ENCODE measurements at places on chromosomes 11 and 22.
A peak's percentile ranks its signal among the peaks of the same experiment; 100 is the strongest.

DNA sequence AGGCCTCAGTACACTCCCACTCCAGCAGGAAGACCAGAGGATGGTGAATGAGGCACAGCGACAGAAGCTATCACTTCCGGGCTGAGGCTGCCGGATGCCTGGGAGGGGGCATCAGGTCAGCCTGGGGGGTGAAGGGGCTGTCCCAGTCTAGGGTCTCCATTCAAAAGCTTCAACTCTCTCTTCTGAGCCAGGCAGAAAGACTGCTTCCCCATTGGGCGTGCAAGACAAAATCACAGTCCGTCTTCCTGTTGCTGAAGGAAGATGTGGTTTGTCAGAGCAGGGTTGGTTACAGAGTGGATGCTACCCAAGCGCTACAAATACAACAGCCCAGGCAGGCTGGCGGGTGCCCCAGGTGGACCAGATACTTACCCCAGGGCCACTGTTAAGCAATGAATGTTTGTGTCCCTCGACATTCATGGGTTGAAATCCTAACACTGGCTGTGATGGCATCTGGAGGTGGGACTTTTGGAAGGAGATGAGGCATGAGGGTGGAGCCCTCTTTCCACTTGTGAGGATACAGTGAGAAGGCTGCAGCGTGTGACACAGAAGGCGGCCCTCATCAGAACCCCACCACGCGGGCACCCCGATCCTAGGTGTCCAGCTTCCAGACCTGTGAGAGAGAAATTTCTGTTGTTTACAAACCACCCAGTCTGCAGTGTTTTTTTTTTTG is 12.0 kb downstream of the UPK3A start:
- DNase-seq, result no peak

DNA sequence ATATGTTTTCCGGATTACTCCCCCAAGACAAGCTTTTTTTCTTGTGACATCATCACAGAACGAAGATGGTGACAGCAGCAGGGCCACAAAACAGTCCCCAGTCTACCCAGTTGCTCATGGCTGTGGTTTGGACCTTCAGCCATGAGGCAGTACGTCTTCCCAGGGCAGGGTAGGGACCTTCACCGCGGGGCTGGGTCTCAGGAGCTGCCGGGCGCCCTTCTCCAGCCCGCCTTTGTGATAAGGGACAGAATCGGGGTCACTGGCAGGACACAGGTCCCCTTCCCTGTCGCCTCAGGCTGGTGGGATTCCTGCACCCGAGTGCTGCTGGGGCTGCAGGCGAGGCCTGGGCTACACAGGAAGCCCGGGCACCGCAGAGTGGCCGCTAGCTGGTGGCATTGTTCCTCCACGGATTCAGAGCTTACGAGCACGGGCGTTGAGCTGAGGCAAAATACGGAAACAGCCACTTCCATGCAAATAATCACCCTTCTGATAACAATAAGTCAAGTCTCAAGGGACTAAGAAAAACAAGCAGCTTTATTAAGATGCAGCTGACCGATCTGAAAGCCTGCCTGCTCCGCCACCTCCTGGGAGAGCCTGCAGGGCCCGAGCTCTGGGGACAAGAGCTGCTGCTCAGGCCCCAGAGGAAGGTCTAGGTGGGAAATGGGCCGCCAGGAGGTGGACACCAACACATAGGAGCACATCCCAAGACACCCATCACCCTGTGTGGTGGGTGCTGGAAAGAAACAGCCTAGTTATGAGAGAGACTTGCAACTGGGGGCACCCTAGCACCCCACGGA is 12.3 kb downstream of the TBX1 start:
- no peak for DNase-seq

DNA sequence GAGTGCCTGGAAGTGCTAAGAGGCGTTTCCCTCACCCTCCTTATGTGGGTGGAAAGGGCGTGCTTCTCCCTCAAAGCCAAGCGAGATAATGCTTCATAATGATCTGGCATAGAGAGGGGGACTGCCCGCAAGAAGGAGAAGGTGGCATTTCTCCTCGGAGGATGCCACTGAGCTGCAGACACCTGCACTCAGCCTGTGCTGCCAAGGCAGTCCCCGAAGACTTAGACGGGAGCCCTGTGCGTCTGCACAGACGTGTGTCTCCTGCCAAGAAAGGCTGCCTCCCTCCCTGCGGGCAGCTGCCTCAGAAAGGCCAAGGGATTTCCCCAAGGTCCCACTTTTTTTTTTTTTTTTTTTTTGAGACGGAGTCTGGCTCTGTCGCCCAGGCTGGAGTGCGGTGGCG is 48.1 kb upstream of the SPATA19 start:
- DNase-seq, result no peak

GRCh38 chr11:123543797-123544196 is 110.6 kb downstream of the SCN3B start:
- no peak for DNase-seq

- no peak for DNase-seq
Measured at GRCh38 chr11:134751766-134752165, 339.7 kb upstream of the B3GAT1 start.

GRCh38 chr22:32714458-32715430 is 86.8 kb upstream of the TIMP3 start:
- no peak for DNase-seq

DNA sequence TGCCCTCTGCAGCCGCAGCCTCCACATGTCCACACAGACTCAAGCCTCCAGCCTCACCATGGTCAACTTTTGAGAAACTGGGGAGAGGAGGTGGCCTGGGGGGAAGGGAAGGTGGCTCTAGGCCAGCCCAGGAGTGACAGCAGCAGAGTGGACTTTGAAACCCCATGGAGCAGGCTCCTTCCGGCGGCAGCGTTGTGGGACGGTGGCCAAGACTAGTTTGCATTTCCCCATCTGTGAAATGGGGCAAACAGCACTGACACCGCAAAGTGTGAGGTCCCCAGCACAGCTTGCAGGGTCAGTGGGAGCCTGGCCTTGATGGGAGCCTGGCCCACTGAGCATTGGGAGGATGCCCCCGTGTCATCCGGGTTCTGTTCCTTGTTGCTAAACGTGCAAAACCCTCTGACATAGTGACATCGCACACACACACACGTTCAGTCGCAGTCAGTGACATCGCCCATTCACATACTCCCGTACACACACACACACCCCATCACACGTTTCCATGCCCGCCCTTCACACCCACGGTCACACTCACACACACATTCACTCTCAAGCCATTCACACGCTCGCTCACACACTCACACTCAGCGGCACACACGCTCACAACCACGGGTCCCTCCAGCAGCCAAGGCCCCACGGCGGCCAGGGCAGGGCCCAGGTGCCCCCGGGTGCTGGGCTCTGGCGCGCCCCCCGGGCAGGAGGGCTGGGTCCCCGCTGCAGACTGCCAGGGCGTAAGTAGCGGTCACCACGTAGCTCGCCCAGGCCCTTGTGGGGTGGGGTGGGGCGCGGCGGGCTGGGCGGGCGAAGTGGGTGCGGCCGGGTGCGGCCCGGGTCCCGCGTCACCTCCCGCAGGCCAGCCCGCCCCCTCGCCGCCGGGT is 585 bp downstream of the CYB5R3 start:
- peak; percentile 38 for DNase-seq
